ENCODE measurements at places on chromosomes 3 and 15.

- no peak for DNase-seq
- no peak overlapping the region for H3K27ac ChIP-seq
- H3K4me1 ChIP-seq, result no peaks in the 10 kb centered on the region
- no peak overlapping the region for H3K4me3 ChIP-seq
- H3K27me3 ChIP-seq, result no peaks in the 10 kb centered on the region
Measured at GRCh38 chr3:125477701-125478100, 42.3 kb downstream of the SNX4 start.

DNA sequence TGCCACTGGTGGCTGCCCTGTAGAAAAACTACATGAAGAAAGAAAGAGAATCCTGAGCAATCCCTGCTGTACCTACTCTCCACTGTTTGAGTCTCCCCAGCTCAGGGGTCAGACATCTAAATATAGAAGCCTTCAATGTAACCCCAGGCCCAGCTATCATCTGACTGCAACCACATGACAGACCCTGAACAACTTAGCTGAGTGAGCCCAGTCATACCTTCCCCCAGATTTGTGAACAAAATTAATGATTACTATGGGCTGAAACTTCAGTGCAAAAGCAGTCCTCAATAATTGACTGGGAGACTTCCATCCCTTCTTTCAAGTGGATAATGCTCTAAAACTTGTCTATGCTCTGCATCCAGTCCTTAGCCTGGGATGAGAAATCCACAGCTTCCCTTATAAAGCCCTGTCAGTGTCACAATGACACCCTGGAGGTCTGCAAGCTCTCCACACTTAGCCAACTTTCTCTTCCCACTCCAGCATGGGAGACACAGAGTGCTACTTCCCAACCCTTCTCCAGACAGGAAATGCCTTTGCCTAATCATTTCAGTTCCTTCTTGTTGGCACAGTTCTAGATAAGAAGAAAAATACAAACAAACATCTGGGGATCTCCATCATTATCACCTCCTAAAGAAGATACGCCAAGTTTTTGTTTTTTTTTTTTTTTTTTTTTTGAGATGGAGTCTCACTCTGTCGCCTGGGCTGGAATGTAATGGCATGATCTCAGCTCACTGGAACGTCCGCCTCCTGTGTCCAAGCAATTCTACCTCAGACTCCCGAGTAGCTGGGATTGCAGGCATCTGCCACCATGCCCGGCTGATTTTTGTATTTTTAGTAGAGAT lies 198.5 kb upstream of the GADL1 start:
- no peak overlapping the region for H3K4me3 ChIP-seq
- no peaks in the 10 kb centered on the region for H3K36me3 ChIP-seq
- peak; percentile 52 for DNase-seq
- H3K27me3 ChIP-seq, result no peaks in the 10 kb centered on the region
- H3K4me1 ChIP-seq, result no peaks in the 10 kb centered on the region

- no peak for DNase-seq
- H3K27ac ChIP-seq, result no peak overlapping the region
- no peaks in the 10 kb centered on the region for H3K36me3 ChIP-seq
- H3K27me3 ChIP-seq, result no peaks in the 10 kb centered on the region
- H3K4me3 ChIP-seq, result no peak overlapping the region
Measured at GRCh38 chr3:29822071-29822470, 541.2 kb downstream of the RBMS3 start.

DNA sequence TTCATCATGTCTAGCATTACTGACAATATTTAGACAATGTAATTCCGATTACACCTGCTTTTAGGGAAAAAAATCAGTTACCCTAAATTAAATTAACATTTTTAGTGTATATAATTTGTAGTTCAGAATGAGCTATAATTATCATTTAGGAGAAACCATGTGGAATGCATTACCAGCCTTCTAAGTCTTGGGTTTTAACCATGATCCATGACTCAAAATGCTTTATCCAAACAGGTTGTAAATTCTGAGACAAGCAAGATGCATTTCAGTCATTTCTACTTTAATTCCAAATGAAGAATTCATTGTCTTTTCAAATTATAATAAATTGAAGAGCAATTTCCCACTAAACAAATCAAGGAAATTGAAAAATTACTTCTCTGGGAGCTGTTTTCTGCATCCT lies 243.7 kb upstream of the LRIG1 start:
- H3K4me1 ChIP-seq, result no peaks in the 10 kb centered on the region
- no peak overlapping the region for H3K4me3 ChIP-seq
- DNase-seq, result no peak
- H3K36me3 ChIP-seq, result no peaks in the 10 kb centered on the region
- no peaks in the 10 kb centered on the region for H3K27me3 ChIP-seq

DNA sequence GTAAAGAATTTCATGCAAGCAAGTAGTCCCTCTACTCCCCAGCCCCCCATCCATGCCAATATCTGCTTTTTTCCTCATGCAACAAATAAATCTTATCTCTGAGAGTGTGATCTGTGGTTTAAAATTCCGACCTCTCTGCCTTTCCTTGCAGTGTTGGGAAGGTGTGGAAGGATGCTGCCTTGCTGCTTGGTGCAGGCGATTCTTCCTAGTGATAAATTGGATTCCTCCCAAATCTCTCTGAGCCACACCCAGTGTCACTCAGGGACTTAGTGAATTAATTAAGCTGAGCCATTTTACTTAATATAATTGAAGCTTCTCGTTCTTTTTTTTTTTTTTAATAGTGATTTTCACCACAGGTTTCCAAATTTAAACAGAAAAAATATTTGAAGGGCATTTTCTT lies 3.4 kb downstream of the GAP43 start:
- no peak overlapping the region for H3K27ac ChIP-seq
- no peaks in the 10 kb centered on the region for H3K36me3 ChIP-seq
- peaks cover 17% of the 10 kb centered on the region for H3K27me3 ChIP-seq
- no peak for DNase-seq

DNA sequence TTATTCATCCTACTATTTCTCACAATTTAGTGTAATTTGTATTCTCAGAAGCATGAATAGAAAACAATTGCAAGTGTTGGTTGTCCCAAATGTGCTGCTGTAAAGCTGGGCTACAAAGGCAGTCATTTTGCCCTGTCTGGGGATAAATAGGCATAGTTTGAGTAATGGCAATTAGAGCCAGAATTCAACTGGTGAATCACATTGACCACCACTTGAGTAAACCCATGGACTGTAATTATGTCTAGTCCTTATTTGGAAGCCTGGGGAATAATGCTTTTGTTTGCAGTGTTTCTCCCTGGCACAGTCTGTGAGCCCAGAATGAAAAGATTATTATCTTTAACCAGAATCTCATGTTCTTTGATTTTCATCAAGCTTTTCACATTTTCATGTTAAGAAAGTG lies 30.5 kb upstream of the CHL1 start:
- H3K4me3 ChIP-seq, result no peak overlapping the region
- no peaks in the 10 kb centered on the region for H3K27me3 ChIP-seq
- no peaks in the 10 kb centered on the region for H3K36me3 ChIP-seq
- H3K27ac ChIP-seq, result no peak overlapping the region
- DNase-seq, result no peak
- no peaks in the 10 kb centered on the region for H3K4me1 ChIP-seq

- H3K4me3 ChIP-seq, result no peak overlapping the region
- H3K27ac ChIP-seq, result no peak overlapping the region
- DNase-seq, result peak; percentile 52
- no peaks in the 10 kb centered on the region for H3K36me3 ChIP-seq
Measured at GRCh38 chr3:16455001-16455400, 58.5 kb downstream of the RFTN1 start.

GRCh38 chr3:4581920-4582611 lies 88.9 kb downstream of the ITPR1 start:
- H3K4me3 ChIP-seq, result no peak overlapping the region
- DNase-seq, result no peak
- H3K36me3 ChIP-seq, result no peaks in the 10 kb centered on the region
- H3K4me1 ChIP-seq, result peaks cover 15% of the 10 kb centered on the region
- peak overlapping the region; percentile 82 for H3K27ac ChIP-seq

GRCh38 chr3:17384567-17385296 lies 357.7 kb downstream of the TBC1D5 start:
- H3K27me3 ChIP-seq, result no peaks in the 10 kb centered on the region
- DNase-seq, result no peak
- no peaks in the 10 kb centered on the region for H3K36me3 ChIP-seq
- no peaks in the 10 kb centered on the region for H3K4me1 ChIP-seq
- H3K4me3 ChIP-seq, result no peak overlapping the region

GRCh38 chr15:60972866-60973265 lies 256.2 kb downstream of the RORA start:
- H3K4me1 ChIP-seq, result no peaks in the 10 kb centered on the region
- no peaks in the 10 kb centered on the region for H3K36me3 ChIP-seq
- H3K27me3 ChIP-seq, result no peaks in the 10 kb centered on the region
- no peak overlapping the region for H3K4me3 ChIP-seq
- H3K27ac ChIP-seq, result no peak overlapping the region
- no peak for DNase-seq
